ENCODE measurements at places on chromosomes 5 and 9.

DNA sequence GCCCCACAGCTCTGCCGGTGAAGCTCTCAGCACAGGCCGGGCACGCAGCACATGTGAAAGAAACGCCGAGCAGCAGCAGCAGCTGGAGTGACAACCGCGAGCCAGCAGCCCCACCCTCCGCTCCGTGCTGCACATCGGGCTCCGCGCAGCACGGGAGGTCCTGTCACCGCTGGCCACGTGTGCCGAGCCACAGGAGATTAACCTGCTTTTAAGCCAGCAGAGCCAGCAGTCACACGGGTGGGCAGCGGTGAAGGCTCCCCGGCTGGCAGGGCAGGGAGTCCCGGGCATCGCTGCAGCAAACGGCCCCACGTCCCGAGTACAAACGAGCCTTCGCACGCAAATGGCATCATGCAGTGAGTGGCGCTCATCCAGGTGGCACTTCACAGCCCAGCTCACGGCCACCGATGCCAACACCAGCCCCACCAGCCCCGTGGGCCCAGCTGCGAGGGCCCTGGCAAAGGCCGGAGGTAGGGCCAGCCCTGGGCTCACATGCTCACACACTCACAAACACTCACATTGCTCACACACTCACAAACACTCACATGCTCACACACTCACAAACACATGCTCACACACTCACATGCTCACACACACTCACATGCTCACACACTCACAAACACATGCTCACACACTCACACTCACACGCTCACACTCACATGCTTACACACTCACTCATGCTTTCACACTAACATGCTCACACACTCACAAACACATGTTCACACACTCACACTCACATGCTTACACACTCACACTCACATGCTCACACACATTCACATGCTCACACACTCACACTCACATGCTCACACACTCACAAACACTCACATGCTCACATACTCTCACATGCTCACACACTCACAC, 11.1 kb downstream of the CCDC187 start:
- no peak for DNase-seq

DNA sequence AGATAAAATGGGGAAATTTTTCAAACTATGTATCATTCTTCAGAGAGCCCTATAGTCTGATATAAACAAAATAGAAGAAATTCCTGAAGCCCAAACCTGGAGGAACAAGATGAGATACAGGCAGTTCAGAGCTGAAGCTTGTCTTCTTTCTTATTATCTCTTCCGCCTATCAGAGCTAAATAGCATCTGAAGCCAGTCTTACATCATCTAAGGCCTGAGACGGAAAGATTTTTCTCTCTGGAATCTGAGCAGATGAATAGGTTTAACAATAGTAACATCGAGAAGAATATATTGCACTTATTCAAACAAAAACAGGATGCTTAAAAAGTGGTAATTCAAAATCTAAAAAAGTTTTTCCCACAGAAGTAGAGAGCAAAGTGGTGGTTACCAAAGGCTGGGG, 59.8 kb downstream of the LPAR1 start:
- DNase-seq: no peak

DNA sequence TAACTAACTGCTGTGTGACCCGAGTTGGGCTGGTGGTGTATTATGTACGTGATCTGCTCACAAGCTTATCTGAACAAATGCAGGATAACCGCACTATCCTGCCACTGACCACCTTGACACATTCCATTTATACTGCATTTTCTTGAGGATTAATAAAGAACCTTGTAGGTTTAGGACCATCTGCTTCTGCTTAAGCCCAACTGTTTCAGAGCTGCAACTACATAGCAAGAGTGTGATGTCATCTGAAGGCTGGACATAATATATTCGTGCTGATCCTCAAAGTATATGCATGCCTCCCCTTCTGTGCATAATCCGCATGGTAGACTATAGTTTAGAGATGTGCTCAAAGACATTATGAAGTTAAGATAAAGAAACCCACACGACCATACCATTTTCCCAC, 435.9 kb downstream of the BNC2 start:
- no peak for DNase-seq

DNA sequence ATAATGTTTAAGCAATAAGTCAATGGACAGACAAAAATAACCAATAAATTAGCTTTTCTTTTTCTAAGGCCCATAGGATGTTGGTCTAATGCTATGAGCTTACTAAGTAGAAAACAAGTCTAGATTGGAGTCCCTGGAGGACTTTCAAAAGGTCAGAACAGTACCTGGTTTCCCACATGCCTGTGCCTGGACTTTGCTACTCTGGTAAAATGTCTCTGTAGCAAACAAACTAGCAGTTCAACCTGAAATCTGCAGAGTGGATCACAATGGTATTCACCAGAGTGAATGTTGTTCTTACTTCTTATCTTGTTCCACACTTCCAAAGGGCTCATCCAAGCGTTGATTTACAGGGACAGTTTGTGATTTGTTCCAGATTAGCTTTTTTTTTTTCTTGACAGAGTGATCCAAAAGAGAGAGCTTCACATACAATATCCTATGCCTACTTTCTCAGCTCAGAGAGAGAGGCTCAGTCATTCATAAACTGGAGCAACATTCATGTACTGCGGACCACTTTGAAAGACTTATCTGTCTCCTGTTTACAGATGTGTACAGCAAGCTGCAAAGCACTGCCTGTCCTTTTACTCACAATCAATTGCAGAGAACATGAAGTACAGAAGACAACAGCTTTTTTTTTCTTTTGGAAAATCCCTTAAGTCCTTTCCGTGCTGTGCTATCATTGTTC, 466.1 kb downstream of the SPATA31D1 start:
- DNase-seq: no peak

- DNase-seq: no peak
Measured at GRCh38 chr9:21432672-21433425, 7.4 kb upstream of the IFNA1 start.

DNA sequence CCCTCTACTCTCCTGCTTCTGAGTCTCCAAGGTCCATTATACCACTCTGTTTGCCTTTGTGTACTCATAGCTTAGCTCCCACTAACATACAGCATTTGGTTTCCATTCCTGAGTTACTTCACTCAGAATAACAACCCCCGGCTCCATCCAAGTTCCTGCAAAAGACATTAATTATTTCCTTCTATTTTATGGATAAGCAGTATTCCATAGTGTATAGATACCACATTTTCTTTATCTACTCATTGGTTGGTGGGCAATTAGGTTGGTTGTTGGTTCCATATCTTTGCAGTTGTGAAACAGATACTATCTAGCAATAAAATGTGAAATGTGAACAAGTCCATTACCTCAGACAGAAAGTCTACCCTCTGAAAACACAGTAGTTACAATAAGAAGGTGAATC, 110.3 kb downstream of the DOCK8 start:
- no peak for DNase-seq

- DNase-seq: no peak
Measured at GRCh38 chr5:108264533-108264932, 117.4 kb downstream of the FBXL17 start.

- DNase-seq: no peak
Measured at GRCh38 chr5:145750199-145750598, 84.9 kb downstream of the PRELID2 start.

DNA sequence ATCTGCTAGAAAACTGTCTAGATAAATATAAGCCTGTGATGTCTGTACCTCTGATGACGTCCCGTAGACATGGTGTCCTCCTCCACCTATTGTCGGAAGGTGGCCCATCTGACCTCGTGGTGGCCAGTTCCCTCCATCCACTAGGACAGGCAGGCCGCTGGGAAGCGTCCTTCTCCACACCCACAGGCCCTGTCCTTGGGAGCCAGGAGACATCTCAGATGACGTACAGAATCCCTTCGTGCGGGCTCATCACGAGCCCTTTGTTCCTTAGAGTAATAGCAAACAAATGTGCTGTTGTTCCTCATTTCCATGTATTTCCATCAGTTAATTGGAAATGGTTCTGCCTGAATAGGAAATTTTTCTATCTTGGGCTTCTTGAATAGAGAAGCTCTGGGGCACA, 38.3 kb upstream of the TENT4A start:
- DNase-seq: no peak

- DNase-seq: no peak
Measured at GRCh38 chr9:26758655-26759054, 133.9 kb downstream of the CAAP1 start.

DNA sequence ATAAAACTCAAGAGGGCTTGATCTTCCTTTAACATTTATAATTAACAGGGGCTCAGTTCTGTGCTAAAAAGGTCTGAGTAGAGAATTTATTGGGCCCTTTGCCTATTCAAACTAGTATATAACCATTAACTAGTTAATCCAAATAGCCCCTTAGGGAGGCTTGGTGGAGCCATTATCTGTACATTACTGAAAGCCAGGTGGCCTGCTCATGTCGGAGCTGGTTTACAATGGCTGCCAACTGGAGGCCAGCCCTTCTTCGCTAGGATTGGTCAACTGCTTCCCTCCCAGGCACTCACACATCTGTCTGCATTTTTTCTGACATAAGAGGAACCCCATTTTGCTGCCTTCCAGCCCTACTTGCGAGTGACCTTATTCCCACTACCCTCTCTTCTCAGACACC, 30.4 kb upstream of the NDFIP1 start:
- DNase-seq: no peak
